ENCODE measurements at places on chromosomes 4 and X.

- no peak for DNase-seq
Observed at GRCh38 chr4:20266215-20267082, 14.7 kb downstream of the SLIT2 start.

DNA sequence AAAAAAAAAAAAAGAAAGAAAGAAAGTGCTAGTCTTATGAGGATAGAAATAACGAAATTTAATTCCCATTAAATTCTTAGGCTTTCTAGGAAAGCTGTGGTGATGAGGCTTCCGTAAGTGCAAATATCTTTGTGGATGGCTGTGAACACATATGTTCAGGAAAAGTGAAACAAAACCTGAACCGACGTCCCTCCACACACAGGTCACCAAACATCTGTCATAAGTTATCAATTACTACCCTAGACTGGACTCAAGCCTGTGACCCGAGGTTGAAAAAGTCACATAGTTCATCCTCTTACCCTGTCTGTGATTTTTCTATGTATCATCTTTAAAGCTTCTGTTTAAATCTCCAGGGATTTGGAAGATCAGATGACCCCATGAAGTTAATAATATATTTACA lies 24.8 kb downstream of the HHIP start:
- DNase-seq, result no peak

DNA sequence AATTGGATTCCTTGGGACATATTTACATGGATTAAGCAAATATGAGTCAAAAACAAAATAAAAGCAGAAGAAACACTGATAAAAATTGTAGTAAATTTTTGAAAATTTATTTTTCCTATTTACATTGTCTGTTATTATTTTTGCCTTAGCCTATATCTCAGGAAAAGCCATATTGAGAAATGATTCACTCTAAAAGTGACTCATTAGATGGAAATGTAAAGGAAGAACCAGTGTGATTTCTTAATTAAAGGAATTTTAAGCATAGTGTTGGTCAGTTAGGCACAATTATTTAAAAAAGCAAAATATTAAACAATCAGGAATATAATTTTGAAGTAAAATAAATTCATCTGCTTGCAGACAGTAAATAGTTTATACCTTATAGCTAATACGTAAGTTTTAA lies 167.4 kb upstream of the NAP1L5 start:
- no peak for DNase-seq

- no peak for DNase-seq
Observed at GRCh38 chrX:110145854-110146253, 142.9 kb downstream of the TMEM164 start.

DNA sequence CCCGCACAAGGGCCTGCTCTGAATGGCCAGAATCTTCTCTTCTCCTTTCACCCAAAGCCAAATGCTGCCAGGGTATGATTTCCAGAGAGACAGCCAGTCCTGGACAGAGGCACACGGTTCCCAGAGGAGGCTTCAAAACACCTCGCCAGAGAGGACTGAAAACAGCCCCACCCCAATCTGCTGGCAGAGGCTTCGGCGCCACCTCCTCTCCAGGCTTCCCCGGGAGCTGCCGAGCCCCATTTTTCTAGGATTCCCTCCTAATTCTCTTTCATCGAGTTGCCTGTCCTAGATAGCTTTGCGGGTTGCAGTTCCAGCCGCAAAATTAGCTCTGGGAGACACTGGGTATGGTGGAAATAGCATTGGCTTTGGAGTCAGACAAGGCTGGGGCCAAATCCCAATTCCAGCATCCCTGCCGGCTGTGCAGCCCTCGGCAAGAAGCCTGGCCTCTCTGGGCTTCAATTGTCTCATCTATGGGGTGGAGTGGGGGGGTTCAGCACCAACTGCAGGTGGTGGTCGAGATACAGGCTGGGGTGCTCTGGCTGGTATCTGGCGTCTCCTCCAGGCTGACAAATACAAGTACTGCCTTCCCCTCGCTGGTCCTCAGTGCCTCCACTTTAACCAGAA lies 22.6 kb downstream of the PPP2R2C start:
- DNase-seq, result no peak

DNA sequence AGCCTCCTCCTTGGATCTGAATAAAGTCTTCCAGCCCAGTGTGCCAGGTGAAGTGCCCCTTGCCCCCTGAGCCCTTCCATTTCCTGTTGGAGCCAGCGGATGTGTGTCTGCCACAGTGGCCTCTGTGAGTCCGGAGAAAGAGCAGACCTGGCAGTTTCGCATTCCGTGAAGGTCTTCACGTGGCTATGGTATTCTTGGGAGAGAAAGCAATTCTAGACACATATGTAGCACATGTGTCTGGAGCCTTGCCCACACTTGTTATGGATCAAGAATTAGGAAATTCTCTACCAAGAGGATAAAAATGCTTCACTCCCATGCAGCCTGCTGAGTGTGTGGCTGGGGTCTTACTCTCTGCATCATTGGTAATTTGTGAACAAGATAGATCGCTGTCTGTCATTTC lies 130.9 kb downstream of the REPS2 start:
- DNase-seq, result peak; percentile 66

- DNase-seq, result no peak
Observed at GRCh38 chr4:82599336-82599735, 37.5 kb upstream of the TMEM150C start.

DNA sequence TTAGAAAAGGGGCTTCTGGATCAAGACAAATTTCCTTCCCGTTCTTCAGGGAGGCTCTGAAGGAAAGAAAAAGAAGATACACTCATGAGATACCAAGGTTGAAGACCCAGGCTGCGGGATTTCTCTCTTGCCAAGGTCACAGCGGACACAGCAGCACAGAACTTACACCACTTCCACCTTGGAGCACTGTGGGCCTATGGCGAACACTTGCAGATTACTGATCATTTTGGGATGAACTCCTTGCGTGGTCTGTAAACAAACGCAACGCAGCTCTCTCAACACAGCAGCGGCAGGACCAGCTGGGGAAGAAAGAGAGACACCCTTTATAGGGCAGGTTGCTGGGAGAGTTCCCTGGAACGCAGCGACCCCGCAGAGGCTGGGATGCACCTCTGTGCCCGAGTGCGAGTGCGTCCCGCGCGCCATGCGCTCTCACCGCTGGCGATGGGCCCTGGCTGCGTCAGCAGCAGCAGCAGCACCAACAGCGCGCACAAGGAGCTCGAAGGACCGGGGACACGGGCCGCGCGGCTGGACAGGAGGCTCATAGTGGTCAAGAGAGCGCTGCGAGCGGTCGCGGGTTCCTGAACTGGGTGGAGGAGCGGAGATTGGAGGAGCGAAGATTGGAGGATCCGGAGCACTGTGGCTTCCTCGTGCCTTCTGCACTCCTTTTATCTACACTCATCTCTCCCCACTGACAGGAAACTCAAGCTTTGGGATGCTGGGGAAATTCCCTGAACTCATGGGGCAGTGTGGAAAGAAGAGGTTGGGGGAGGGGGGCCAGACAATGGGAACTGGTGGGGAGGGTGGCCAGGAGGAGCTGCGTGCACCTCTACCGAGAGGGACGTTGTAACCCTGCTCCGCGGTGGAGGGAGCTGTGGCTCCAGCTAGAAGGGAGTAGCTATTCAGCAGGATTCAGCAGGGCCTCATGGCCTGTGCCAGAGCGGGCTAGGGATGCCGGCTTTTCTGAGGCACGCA lies at the start of gene CXCL5:
Gene CXCL5 (minus strand): TSS at position 638 of the 972 bp plus-strand sequence. CDS start 96 bp downstream, at position 542.
- DNase-seq, result no peak

DNA sequence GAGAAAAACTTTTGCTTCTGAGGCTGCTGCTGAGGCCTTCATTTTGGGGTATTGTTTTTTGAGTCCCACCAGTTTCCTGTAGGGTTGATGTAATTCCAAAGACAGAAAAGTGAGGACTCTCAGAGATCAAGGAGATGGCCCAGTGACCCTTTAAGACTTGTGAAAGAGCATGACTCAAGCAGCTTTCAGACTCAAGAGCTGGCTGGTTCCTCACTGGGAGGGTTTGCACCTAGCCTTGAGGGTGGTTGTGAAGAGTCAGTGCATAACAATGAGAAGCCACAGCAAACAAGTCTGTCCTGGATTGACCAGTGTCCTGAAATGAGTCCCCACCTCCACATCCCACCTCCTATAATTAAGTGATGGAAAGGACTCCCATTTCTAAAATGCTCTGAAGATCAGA lies 89.2 kb downstream of the NHS start:
- DNase-seq, result no peak

Data from skin of body (tissue), 3 donors.